ENCODE measurements at places on chromosomes 4 and X. TPM values are rescaled to one million over a fixed set of nuclear protein-coding genes. Genes with fewer than 3 reads are reported as not detected.

COX7B2 gene
- total RNA-seq: not detected

DNA sequence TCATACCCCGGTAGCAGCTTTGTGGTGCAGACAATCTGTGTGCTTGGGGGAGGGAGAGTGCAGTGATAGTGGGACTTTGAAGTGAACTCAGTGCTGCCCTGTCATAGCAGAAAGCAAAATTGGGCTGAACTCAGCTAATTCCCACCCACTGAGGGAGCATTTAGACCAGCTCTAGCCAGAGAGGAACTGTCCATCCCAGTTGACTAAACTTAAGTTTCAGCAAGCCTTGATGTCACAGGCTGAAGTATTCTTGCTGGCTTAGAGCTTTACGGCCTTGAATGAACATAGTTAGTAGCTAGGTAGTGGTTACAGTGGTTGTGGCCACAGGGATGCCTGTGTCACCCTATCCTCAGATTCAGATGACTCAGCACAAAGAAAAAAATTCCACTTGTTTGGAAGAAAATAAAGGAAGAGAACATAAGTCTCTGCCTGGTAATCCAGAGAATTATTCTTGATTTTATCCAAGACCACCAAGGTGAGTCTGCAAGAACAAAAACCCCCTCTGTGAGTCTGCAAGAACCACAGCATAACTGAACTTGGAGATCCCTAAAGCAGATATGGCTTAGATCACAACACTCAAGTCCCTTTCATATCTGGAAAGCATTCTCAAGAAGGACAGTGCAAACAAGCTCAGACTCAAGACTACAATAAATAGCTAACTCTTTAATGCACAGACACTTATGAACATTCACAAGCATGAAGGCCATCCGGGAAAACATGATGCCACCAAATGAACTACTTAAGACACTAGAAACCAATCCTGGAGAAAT is 39.4 kb downstream of the ADH7 start:
- H3K4me3 ChIP-seq: no peak overlapping the region
- H3K27ac ChIP-seq: peak overlapping the region; percentile 95

PPP2R2C gene
- total RNA-seq: 0.94 TPM

GRCh38 chr4:15451866-15452765 is 17.6 kb upstream of the CC2D2A start:
- H3K4me1 ChIP-seq: peaks cover 42% of the 10 kb centered on the region
- no peak for DNase-seq
- H3K27ac ChIP-seq: peak overlapping the region; percentile 92
- no peaks in the 10 kb centered on the region for H3K36me3 ChIP-seq

RTL3 gene
- 0.28 TPM for total RNA-seq

GRCh38 chr4:82267506-82267905 is 106.3 kb downstream of the HNRNPD start:
- no peak overlapping the region for H3K4me3 ChIP-seq
- no peak for DNase-seq
- peaks cover 18% of the 10 kb centered on the region for H3K27me3 ChIP-seq
- no peaks in the 10 kb centered on the region for H3K36me3 ChIP-seq
- no peak overlapping the region for H3K27ac ChIP-seq

- peaks cover 12% of the 10 kb centered on the region for H3K4me1 ChIP-seq
- no peak for DNase-seq
- peaks cover 2% of the 10 kb centered on the region for H3K36me3 ChIP-seq
These were observed 1.2 kb downstream of the NPNT start for GRCh38 chr4:105896461-105896942.
